ENCODE measurements at places on chromosomes 6 and 20.

DNA sequence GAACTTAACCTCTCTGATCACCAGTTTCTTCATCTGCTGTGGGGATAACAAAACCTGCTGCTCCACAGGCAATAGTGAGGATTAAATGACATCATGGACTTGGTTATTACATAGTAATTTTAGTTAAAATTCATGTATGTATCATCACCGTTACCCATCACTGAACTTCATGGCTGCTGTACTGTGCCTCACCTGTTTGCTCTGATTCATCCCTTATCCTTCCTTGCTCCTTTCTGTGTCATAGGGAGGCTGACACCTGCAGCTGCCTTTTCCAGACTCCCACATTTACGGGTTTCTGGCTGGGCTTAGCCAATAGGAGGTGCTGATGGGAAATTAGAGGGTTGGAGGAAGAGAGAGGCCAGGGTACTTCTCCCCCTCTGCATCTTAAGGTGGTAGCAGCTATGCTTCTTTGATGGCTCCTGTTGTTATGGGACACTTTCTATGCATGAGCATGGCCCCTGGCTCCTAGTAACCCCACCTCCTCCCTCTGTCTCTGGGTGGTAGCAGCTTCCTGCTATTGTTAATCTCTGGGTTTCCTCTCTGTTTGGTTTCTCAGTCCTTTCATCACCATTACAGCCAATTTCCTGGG lies 332.1 kb downstream of the DHX35 start:
- no peak for DNase-seq

DNA sequence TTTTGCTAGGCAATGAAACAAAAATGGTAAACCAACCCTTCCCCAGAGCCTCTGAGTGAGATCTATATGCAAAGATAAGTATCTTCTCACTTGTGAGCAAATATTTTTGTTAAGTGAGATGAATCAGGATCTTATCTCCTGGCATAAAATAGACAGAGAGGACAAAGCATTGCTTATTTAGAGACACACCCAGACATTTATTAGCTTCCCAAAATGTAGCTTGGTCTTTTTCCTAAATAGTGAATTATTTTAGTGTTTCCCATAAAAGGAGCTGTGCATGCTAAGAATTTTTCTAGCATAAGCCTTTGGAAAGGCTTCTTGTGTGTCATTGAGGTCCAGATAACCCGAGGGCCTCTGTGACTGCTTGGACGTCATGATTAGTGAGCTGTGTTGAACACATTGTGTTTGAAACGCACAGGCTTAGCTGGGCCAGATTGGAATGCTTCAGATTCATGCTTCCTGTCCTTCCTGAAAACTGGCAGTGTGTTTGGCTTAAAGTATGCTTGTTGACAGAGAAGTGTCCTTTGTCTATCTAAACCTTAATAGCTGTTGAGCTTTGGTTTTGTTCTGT lies 16.5 kb downstream of the MTHFD1L start:
- no peak for DNase-seq

DNA sequence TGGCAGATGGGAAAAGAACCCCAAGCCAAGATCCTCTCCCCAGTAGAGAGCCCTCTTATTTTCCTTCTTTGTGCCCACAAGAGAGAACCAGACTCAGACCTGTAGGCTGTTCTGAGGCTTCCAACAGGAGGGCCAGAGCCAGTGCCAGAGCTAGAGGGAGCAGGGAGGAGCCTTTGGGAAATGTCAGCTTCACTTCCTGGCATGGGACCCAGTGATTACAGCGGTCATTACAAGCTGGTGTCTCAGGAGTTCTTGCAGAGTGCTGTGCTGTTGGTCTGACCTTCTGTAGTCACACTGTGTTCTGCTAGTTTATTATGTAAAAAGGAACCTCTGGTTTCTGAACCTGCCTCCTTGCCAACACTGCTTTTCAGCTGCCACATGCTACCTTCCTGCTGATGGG lies 38.9 kb downstream of the STK35 start:
- no peak for DNase-seq

DNA sequence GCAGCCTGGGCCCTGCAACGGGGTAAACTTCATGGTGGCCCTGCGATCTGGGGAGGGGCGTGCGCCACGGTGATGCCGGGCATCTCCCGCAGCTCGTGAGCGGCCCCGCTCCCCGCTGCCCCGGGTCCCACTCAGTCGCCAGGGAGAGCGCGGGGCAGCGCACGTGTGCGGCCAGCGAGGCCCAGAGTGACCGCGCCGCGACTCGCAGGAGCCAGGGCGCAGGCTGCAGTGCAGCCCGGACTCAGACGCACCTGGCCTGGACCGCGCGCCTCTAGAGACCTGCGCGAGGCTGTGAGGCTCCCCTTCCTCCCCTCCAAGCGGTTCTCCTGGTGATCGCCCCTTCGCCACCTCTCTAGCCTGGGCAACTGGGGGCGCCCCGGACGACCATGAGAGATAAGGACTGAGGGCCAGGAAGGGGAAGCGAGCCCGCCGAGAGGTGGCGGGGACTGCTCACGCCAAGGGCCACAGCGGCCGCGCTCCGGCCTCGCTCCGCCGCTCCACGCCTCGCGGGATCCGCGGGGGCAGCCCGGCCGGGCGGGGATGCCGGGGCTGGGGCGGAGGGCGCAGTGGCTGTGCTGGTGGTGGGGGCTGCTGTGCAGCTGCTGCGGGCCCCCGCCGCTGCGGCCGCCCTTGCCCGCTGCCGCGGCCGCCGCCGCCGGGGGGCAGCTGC lies 652 bp downstream of the BMP6 start:
- no peak for DNase-seq

DNA sequence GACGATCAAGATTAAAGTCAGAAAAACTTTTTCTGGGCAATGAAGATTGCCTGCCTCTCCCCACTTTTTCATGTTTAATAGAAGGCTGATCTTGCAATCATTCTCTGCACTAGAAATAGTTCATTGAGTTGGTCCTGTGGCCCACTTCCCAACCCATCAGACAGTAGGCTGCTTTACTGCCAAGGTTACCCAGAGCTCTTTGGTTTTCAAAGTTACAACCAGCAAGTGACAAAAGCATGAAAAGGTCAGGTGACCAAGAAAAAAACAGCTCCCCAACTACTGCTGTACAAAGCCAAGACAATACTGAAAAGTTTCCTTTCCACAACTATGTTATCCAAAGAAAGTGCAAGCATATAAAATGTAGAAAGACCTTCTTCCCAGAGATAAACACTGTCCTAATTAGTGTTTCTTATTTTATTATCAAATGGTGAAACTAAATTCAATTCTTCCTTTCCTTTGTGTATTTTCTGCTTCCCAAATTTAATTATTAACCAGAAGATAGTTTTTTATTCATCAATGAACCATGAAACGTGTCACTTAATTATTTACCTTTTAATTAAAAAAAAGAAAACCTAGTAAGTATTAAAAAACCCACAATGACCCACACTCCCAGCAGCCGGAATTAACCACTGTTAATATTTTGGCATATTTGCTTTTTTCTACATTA lies 16.6 kb downstream of the DNAAF9 start:
- no peak for DNase-seq
